ENCODE measurements at places on chromosomes 13 and 19.
A peak's percentile ranks its signal among the peaks of the same experiment; 100 is the strongest.

DNA sequence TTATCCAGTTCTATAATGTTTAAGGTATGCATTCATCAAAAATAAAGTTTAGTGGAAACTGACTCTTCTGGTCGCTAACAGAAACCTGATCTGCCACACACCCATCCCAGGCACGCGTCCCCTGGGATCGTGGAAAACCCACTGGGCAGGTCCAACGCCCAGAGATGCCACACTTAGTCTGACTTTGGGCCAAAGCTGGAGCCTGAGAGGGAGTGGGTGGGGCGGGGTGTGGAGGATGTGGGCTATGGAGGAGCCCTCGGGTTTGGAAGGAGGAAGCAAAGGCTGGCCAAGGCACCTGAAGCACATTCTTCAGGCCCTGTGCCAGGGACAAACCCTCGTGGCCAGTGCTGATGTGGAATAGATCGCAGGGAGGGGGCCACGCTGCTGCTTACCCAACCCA, 2.5 kb downstream of the IGFL1 start:
- no peak for DNase-seq

GRCh38 chr13:40790154-40790616, 774 bp downstream of the SLC25A15 start:
- no peak for DNase-seq

- peak; percentile 50 for DNase-seq
These were observed 4.1 kb downstream of the SOX21 start for GRCh38 chr13:94708031-94708859.

- DNase-seq: no peak
These were observed 6.4 kb downstream of the PNPLA6 start for GRCh38 chr19:7541828-7542443.

- no peak for DNase-seq
These were observed 7.4 kb upstream of the ADGRE3 start for GRCh38 chr19:14682084-14682483.

DNA sequence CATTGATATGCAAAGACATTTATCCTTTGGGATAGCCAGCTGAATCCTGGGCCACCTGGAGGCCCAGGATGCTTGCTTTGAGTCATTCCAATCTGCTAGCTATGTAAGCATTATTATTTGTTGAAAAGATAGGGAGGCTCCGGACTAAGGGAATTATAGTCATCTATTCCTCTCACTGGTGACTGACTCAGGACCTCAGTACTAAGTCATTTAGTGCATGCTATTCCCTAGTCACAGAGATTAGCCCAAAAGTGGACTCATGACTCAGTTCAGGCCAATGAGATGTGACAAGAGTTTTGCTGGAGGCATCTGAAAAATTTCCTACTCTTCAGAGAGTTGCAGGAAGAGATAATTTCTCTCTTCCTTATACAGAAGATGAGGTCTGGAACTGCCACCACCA, 67.9 kb upstream of the ITM2B start:
- DNase-seq: no peak

- peak; percentile 20 for DNase-seq
These were observed 34.2 kb upstream of the PNMA8B start for GRCh38 chr19:46529622-46530451.

GRCh38 chr19:4373601-4374497, 26.5 kb downstream of the SH3GL1 start:
- DNase-seq: no peak

DNA sequence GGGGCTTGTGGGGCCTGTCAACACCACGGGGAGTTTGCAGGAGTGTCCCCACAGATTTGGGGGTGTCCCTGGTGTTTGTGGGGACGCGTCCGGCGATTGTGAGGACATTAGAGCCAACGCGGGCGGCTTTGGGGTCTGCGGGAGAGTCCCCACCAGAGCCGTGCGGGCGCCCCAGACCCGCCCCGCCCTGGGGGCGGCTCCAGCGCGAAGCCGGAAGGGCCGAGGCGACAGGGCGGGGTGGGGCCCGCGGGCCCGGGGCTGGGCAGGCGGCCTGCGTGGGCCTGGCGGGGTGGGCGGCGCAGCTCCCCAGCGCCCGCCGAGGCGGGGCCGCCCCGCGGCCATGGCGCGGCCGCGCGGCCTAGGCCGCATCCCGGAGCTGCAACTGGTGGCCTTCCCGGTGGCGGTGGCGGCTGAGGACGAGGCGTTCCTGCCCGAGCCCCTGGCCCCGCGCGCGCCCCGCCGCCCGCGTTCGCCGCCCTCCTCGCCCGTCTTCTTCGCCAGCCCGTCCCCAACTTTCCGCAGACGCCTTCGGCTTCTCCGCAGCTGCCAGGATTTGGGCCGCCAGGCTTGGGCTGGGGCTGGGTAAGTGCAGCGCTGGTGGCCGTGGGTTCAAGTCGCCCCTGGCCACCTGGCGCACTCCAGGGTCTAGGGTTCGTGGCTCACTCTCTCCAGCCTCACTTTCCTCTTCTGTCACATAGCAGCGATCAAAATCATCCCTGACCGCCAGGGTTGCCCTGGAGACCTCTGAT, 10.3 kb downstream of the PDE4A start:
- no peak for DNase-seq

GRCh38 chr13:23488442-23488841, 54.9 kb upstream of the SACS start:
- peak; percentile 72 for DNase-seq

DNA sequence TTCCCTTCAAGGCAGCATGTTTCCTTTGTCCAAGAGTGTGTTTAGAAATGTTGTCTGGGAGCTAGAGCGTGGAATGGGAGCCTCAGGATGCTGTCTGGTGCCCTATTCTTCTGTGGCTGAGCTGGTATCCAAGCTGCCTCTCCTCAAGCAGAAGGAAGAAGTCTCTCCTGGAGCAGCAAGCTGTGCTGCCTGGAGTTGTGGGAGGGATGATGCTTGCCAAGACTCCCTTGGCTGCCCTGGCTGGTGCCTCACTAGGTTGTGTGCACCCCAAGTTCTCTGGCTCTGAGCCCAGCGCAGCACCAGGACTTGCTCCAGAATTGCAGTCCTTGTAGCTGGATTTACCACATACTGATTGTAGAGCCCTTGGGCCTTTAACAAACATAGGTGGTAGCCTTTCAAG, 4.7 kb upstream of the CYP4F3 start:
- DNase-seq: no peak

- peak; percentile 65 for DNase-seq
These were observed 15.2 kb upstream of the EHD2 start for GRCh38 chr19:47697863-47698609.

- DNase-seq: no peak
These were observed 3.5 kb upstream of the CIRBP start for GRCh38 chr19:1265615-1266128.

- DNase-seq: no peak
These were observed 409.1 kb downstream of the FGF9 start for GRCh38 chr13:22079961-22080360.

GRCh38 chr19:16259385-16260159, 61.9 kb downstream of the AP1M1 start:
- no peak for DNase-seq

GRCh38 chr13:112207129-112207528, 140.2 kb downstream of the SOX1 start:
- no peak for DNase-seq

- DNase-seq: no peak
These were observed 124.2 kb upstream of the SERP2 start for GRCh38 chr13:44249431-44249836.

DNA sequence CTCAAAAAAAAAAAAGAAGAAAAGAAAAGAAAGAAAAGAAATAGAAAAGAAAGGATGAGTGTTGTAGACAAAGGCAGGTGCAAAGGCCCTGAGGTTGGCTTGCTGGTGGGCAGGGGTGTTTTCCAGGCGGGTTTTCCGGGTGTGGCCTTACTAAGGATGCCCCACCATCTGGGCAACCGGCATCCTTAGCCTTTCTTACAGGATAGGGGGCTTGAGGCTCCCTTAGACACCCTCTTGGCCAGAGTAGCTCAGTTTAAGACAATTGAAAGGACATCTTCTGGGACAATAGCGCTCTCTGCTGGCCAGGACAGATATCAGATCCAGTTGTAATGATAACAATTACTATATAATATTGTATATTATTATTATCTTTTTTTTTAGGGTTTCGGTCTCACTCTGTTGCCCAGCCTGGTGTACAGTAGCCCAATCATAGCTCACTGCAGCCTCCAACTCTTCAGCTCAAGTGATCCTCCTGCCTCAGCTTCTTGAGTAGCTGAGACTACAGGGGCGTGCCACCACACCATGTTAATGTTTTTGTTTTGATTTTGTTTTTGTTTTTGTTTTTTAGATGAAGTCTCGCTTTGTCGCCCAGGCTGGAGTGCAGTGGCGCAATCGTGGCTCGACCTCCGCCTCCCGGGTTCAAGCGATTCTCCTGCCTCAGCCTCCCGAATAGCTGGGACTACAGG, 1.4 kb upstream of the QTRT1 start:
- peak; percentile 35 for DNase-seq

DNA sequence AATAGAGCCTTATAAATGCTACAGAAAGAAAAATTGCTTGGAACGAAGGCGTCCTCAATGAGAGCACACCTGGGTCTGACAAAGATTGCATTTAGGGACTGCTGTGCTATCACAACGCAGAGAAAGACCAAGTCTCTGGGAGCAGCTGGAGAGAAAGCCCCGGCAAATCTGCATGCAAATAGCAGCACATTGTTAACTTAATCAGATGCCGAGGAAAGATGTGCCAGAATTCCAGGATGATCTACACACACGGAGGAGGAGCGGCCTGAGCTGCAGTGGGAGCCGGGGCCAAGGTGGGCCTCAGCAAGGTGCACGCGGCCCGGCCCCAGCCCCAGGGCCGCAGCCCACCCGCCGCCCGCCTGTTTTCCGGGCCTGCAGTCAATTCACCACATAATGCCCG, 1.4 kb downstream of the ZNF536 start:
- no peak for DNase-seq

- DNase-seq: no peak
These were observed 48.1 kb downstream of the CRTC1 start for GRCh38 chr19:18731562-18732008.

GRCh38 chr13:110259651-110260050, 47.3 kb downstream of the COL4A1 start:
- no peak for DNase-seq

DNA sequence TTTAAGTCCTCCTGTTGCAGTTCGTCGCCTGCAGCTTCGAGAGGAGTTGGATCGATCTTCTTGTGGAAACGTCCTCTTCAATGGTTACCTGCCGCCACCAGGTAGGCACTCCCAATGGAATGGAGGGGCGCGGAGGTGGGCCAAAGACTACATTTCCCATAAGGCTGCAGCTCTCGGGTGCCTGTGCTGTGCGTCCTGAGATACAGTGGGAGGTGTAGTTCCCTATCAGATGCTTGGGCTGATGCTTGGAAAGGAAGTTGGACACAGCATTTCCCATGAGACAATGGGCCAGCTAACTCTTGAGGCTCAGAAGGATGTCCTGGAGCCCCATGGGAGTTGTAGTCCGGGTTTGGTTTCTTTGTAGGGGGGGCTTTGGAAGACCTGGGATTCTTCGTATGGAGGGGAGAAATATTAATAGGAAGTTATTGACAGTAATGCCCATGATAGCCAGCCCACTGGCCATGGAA, 1.8 kb downstream of the SHKBP1 start:
- DNase-seq: no peak

DNA sequence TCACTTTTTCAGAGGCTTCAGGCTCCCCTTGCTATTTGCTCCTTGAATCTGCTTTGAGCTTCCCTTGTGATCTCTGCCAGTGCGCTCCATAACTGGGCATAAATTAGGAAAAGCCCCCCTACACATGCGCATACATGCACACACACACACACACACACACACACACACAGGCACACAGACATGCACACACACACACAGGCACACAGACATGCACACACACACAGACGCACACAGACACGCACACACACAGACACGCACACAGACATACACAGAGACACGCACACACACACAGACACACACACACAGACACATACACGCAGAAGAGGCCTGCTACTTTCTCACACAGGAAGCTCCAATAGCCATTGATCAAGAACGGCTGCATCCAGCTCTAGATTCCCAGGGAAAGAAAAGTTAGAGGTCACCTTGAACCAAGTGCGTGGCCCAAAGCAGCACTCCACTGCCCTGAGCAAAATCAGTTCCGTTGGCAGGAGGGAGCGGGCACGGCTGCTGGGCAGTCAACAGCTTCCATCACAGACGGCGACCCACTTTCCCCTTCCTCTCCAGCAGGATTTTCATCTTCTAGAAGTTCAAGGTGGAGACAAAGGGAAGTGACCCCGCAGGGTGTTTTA, 145.6 kb downstream of the DPF1 start:
- no peak for DNase-seq

DNA sequence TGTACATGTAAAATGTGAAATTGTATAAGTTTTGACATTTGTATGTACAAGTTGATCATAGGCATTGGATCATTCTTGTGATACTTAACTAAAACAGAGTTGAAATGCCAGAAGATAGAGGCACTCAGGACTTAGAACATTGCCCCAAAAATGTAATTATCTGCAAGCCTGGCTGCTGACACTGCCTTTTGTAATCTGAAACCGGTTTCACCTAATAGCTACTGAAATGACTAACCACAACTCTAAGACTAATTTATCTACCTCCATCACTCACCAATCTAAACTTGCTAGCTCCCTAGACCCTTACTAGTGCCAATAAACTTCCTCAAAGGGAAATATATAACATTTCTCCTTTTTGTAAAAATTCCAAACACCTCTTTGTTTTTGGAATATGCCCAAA, 2596.2 kb downstream of the PCDH9 start:
- DNase-seq: no peak

DNA sequence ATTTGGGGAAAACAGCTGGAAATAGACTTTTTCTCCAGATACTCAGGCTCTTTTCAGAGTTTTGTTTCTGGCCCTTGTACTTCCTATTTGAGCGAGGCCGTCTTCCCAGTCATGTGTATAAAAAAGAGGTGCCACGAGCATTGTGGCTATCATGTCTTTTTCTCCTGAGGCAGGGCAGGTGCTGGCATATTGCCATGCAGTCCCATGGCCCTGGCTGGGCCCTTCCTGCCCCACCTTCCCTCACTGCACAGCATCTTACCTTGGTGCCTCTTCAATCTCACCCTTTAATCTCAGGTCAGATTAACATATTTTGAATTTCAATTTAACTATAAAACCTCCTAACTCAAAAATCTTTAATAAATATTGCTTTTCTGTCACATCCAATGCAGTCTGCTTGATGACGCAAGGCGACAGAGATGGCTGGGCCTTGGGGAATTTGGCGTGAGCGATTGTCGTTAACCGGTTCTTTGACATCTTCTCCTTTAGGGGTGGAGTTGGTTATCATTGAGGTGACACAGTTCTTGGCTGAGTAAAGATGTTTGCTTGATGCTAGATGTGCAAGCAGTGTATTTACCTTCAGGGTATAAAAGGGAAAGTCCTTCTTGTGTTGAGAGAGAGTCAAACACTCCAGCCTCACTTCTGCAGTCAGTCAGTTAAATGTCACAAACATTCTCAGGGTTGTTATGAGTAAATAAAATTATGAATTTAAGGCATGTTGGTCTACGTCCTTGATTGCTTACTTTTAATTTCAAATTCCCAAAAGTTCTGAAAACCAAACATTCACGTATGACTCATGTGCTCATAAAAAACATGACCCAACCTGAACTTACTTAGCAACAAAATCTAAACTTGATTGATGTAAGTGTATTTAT, 289.9 kb downstream of the MYO16 start:
- DNase-seq: no peak

- no peak for DNase-seq
These were observed 5.9 kb upstream of the RUBCNL start for GRCh38 chr13:46392967-46393366.

- no peak for DNase-seq
These were observed 515.0 kb upstream of the KLHL1 start for GRCh38 chr13:70623239-70623638.

- no peak for DNase-seq
These were observed 504 bp upstream of the VWA8 start for GRCh38 chr13:41961466-41961760.

All from COR-L47 (cell line).